PC-3 (cell line): ENCODE measurements at places on chromosomes 1 and 21.

DNA sequence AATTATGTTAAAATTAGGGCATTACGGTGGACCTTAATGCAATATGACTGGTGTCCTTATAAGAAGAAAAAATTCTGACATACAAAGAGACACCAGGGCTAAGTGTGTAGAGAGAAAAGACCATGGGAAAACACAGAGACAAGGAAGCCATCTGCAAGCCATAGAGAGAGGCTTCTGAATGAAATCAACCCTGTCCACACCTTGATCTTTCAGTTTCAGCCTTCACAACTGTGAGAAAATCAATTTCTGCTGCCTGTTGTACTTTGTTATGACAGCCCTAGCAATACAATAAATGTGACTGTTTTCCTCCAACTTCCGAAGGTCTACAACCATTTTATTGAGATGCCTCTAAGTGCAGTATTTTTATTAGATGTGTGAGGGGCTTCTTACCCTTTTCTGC lies 1407.2 kb downstream of the MRPL39 start:
- H3K27me3 ChIP-seq, result no peaks in the 10 kb centered on the region
- no peak for DNase-seq
- no peaks in the 10 kb centered on the region for H3K4me1 ChIP-seq
- H3K27ac ChIP-seq, result no peak overlapping the region

GRCh38 chr1:158199849-158200248 lies 19.2 kb downstream of the CD1D start:
- H3K4me3 ChIP-seq, result no peak overlapping the region
- no peaks in the 10 kb centered on the region for H3K4me1 ChIP-seq
- H3K27ac ChIP-seq, result no peak overlapping the region
- no peaks in the 10 kb centered on the region for H3K36me3 ChIP-seq

GRCh38 chr21:35850029-35850428 lies 210.3 kb downstream of the SETD4 start:
- H3K36me3 ChIP-seq, result no peaks in the 10 kb centered on the region
- no peaks in the 10 kb centered on the region; the same call in 1 of the 2 replicates for H3K4me1 ChIP-seq
- H3K4me3 ChIP-seq, result no peak overlapping the region
- H3K27ac ChIP-seq, result no peak overlapping the region

- no peak within 1 kb of the TSS for H3K4me3 ChIP-seq
- H3K27me3 ChIP-seq, result no peaks in the 10 kb centered on the region
- peak; percentile 52 for DNase-seq
- H3K4me1 ChIP-seq, result peaks cover 5% of the 10 kb centered on the region; the same call in 1 of the 2 replicates
- H3K36me3 ChIP-seq, result no peaks in the 10 kb centered on the region
Measured at GRCh38 chr1:162412002-162412401, at the start of gene SH2D1B. SH2D1B (minus strand) TSS chr1:162412136; CDS start chr1:162412016, 120 bp downstream.

GRCh38 chr1:184030433-184031091 lies 7.0 kb downstream of the COLGALT2 start:
- H3K27ac ChIP-seq, result no peak overlapping the region
- H3K36me3 ChIP-seq, result no peaks in the 10 kb centered on the region
- no peak overlapping the region for H3K4me3 ChIP-seq
- H3K27me3 ChIP-seq, result no peaks in the 10 kb centered on the region
- H3K4me1 ChIP-seq, result peaks cover 9% of the 10 kb centered on the region

- no peak overlapping the region for H3K4me3 ChIP-seq
- DNase-seq, result no peak
- no peaks in the 10 kb centered on the region for H3K27me3 ChIP-seq
- H3K36me3 ChIP-seq, result no peaks in the 10 kb centered on the region
- H3K4me1 ChIP-seq, result no peaks in the 10 kb centered on the region
Measured at GRCh38 chr1:162323023-162323422, 53.6 kb downstream of the SPATA46 start.
